ENCODE measurements at places on chromosomes 3 and 15.
A peak's percentile ranks its signal among the peaks of the same experiment; 100 is the strongest.

DNA sequence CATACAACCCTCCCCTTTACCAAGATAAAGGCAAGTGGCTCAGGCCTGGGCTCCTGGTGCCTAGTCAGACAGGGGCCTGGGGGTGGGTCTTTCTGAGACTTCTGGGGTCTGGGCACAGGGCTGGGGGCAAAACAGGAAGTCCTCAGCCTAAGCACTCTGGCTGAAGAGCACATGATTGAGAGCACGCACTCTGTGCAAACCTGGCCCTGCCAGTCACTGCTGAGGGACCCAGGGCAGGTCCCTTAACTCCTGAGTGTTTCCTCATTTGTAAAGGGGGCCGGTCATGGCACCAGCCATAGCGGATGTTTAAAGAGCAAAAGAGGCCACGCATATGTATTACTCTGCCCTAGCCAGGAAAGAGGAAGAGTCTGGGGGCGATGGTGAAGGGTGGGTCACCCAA lies 16.0 kb downstream of the TKT start:
- DNase-seq, result peak; percentile 47

DNA sequence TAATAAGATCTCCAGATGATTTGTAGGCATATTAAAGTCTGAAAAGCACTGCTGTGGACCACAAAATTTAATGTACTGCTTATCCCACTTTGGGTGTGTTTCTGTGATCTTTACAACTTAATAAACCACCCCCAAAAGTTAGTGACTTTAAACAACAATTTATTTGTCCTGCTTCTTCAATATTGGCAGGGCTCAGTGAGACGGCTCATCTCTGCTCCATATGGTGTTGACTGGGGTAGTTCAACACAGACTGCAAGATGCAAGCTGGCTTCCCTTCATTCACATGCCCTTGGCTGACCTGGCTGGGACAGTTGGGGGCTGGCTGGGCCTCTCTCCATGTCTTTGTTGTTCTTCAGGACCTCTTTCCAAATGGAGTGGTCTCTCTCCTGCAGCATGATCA lies 337.8 kb downstream of the FHIT start:
- DNase-seq, result no peak

GRCh38 chr3:133459400-133459799 lies 59.5 kb downstream of the BFSP2 start:
- DNase-seq, result no peak

DNA sequence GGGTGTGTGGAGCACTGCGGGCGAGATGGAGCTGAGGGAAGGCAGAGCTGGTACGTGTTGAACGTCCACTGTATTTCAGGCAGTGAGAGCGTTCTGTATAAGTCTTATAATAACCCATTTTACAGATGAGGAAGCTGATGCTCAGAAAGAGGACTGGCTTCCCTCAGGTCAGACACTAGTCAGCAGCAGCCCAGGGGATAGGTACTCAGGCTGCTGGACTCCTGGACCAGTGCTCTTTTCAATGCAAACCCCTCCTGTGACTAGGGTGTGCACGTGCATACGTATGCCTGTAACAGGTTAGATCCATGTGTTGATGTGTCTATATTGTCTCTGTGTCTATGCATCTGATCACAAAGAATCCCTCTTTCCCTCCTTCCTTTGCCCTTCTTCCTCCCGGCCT lies 8.3 kb upstream of the IL16 start:
- no peak for DNase-seq

GRCh38 chr3:55226696-55227095 lies 260.4 kb downstream of the WNT5A start:
- DNase-seq, result no peak

DNA sequence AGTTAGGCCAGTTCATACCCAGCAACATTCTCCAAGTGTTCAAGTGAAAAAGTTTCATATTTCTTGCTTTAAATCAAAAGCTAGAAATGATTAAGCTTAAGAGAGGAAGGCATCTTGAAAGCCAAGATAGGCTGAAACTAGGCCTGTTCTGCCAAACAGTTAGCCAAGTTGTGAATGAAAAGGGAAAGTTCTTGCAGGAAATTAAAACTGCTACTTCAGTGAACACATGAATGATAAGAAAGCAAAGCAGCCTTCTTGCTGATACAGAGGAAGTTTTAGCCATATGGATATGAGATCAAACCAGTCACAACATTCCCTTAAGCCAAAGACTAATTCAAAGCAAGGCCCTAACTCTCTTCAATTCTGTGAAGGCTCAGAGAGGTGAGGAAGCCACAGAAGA lies 274.7 kb downstream of the TUSC7 start:
- DNase-seq, result no peak

DNA sequence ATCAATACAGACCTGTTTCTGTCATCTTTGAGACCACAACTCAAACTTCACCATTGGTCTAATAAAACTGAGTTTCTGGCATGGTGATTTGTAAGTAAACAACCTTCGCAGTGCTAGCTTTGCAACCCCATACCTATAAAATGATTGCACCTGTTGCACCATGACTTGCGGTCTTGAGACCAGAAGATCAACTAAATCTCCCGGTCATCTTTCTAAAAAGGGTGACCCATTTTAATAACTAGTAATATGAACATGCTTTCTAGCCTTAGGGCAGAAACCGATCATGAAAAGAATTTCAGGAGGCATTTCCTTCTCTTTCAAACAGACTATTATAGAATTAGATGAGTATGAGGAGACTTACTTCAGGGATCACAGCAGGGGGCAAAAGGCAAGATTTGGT lies 151.9 kb upstream of the ZNF385D start:
- DNase-seq, result no peak

GRCh38 chr15:73240866-73241499 lies 127.8 kb downstream of the HCN4 start:
- peak; percentile 80 for DNase-seq

GRCh38 chr3:24158761-24159454 lies 213.8 kb downstream of the NR1D2 start:
- DNase-seq, result no peak

GRCh38 chr3:83928391-83928790 lies 1030.4 kb upstream of the CADM2 start:
- peak; percentile 0 for DNase-seq

DNA sequence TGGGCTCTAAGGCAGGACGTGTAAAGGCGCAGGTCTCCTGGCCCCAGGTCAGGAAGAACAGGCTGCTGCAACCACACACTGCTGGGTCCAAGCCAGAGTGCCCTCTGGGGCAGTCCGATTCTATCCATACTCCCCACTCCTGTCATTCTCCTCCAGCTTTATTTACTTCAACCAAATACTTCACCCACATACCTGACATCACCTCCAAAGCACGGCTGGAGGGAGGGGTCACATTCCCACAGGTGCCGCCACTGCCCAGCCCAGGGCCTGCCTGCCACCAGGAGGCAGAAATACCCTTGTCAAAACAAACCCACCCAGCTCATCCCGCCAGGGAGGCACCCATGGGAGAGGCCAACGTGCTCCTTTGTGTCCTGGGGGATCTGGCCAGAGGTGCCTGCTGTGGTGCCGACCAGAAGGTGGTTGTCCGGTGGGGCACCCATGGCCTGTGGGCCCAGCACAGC lies 100.4 kb downstream of the DAPK2 start:
- DNase-seq, result no peak

DNA sequence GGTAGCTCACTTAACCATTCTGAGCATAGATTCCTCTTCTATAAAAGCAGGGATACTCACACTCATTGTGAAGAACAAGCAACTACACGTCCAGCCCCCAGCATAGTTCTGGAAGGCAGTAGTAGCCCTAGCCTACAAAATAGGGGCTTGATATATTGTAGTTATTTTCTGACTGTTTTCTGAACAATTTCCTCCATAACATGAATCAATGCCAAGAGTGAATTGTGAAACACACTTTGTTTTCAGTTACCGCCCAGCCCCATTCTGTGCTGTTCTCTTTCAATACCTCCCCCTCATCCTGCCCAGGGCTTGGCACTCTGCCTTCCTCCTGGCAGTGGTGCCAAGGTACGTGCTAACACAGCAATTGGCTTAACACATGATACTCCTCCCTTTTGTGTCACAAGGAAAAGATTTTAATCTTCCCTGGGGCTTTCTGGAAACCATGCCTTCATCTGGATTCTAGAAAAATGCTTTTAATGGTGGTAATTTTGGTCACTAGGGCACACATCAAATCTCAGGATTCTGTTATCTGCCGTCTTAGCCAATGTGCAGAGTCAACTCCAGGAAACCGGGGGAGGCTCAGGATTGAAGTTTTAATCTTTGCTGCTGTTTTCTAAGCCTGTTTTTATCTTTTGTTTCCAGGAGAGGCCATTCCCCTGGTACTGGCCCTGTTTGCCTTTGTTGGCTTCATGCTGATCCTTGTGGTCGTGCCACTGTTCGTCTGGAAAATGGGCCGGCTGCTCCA lies 37.2 kb downstream of the IL20RB start:
- peak; percentile 33 for DNase-seq

DNA sequence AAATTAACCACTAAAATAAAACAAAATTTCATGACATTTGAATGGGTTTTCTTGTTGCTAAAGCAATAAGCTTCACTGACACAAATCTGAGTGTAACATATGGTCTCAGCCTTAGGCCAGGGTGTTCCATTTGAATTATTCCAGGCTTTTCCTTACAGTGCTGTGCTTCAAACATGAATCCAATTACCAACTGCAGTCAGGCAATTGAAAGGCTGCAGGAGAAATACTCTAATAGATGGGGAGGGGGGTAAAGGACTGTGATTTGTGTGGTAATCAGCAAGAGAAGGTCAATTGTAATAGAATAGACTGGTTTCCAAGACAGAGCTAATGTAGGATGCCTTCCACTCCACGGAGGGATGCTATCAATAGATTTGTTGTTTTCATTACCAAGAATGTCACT lies 466.7 kb downstream of the C3orf38 start:
- DNase-seq, result no peak

GRCh38 chr15:43534897-43535296 lies 17.5 kb downstream of the MAP1A start:
- DNase-seq, result no peak

GRCh38 chr3:133408961-133409360 lies 9.1 kb downstream of the BFSP2 start:
- no peak for DNase-seq

GRCh38 chr15:92917598-92918407 lies 17.7 kb downstream of the CHD2 start:
- DNase-seq, result peak; percentile 98

DNA sequence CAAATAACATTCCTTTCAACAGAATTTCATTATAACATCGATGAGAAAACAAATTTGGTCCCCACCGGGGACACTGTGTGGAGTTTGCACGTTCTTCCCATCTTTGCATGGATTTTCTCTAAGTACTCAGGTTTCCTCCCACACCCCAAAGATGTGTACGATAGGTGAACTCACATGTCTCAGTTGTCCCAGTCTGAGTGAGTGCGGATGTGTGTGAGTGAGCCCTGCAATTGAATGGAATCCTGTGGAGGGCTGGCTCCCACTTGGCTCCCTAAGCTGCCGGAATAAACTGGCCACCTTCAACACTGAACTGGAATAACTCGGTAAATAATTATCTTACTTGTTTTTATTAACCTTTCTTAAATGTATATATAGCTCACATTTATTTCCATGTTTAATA lies 77.0 kb downstream of the TRANK1 start:
- no peak for DNase-seq

GRCh38 chr3:22893101-22893500 lies 310.0 kb upstream of the UBE2E2 start:
- DNase-seq, result no peak

DNA sequence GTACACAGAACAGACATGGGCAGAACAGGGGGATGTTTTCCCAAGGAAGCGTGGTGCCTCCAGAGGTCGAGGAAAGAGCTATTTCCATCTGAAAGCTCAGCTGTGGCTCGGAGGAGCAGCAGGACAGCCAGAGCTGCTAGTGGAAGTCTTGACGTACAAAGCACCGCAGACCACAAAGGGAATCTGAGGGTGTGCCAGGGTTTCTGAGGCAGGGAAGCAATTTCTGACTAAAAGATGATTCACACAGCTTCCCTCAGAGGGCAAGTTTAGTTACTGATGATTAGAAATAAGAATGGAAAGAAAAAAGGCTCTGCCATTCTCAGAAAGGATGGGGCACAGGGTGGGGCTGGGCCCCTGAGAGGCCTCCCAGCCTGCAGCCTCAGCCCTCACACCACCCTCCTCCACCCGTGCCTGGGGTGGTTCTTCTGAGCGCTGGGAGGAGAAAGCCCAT lies 45.8 kb upstream of the SEC13 start:
- peak; percentile 74 for DNase-seq

DNA sequence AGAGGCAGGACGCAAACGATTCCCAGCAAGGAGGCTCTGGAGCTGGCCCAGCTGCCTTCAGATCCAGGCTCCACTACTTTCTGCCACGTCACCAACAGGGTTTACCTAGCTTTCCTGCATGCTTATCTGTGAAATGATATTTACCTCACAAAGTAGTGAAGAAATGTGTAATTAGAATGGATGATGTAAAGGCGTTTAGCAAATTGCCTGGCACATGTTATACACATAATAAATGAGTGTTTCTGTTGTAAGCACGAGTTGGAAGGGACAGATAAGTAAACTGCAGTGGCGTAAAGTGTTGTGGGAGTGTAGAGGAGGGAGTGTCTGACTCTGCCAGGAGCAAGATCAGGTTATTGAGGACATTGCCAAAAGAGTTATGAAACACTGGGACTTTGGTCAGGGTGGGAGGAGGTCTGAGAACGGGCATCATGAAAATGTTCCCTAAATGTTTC lies 3.5 kb upstream of the CHAC1 start:
- DNase-seq, result no peak

DNA sequence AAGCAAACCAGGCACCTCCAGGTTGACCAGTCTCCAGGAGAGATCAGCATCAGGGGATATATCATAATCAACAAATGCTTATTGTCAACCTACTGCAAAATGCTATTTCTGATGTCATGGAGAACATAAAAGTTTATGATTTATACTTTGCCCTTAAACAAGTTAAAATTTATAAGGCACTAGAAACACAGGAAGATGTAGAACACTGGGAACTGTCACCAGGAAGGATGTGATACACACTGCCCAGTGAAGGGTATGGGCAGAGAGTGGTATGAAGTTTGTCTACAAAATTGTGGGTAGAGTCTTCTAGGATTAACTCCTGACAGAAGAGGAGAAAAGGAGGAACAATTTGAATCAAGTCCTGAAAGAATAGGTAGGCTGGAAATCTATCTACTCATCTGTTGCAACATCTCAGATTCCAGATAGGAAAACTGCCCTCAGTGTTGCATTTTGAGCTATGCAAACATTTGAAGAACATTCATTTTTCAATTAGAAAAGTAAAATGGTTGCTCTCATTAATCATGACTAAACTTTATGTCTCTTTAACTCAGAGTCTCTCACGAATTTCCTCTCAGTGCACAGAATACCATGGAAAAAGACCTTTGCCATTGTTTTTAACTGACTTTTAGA lies 105.9 kb upstream of the SKOR1 start:
- no peak for DNase-seq

- no peak for DNase-seq
These were observed 39.0 kb downstream of the FAM3D start for GRCh38 chr3:58627570-58627885.

Measured in suppressor macrophage treated with lipopolysaccharide for 1 hour (primary cell).